ENCODE measurements at places on chromosomes 1 and 21.

DNA sequence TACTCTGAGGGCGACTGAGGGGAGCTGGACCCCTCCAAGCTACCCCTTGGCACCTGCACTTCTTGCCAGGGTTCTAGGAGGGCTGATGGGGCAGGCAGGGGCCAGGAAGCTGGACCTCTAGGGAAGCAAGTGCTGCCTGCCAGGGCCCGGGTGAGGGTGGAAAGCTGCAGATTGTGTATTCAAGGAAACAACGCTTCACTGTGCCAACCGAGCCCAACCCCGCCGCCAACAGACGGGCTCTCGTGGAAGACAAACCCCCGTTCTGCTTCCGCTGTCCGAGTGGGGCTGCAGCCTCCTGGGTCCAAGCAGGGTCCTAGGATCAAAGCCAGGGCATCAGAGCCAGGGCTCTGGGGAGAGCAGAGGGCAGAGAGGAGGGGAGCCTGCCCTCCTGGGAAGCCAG is 3.2 kb downstream of the EFHD2 start:
- no peak for DNase-seq

- no peak for DNase-seq
Observed at GRCh38 chr21:38171723-38172344, 85.0 kb upstream of the KCNJ15 start.

DNA sequence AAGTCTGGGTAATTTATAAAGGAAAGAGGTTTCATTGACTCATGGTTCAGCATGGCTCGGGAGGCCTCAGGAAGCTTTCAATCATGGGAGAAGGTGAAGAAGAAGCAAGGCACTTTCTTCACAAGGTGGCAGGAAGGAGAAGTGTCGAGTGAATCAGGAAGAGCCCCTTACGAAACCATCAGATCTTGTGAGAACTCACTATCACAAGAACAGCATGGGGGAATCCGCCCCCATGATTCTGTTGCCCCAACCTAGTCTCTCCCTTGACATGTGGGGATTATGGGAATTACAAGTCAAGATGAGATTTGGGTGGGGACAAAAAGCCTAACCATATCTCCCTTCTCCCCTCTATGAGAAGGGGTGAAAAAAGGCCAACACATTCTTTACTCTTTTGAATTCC is 11.2 kb upstream of the IVNS1ABP start:
- DNase-seq = no peak

DNA sequence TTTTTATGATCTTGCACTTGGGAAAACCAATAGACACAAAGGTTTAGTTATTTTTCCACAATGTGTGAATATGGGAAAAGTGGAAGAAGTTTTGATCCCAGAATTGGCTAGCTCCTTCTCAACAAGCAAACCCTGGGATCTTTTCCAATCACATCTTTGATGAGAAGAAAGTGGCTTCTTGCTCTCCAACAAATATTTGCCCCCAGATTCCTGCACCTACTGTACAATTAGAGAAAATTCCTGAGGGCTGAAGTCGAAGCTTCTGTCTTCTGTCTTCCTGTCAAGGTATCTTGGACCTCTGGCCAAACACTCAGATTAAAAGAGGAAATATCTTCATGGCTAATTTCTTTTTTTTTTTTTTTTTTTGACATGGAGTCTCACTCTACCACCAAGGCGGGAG is 113.1 kb upstream of the SLC45A1 start:
- no peak for DNase-seq

DNA sequence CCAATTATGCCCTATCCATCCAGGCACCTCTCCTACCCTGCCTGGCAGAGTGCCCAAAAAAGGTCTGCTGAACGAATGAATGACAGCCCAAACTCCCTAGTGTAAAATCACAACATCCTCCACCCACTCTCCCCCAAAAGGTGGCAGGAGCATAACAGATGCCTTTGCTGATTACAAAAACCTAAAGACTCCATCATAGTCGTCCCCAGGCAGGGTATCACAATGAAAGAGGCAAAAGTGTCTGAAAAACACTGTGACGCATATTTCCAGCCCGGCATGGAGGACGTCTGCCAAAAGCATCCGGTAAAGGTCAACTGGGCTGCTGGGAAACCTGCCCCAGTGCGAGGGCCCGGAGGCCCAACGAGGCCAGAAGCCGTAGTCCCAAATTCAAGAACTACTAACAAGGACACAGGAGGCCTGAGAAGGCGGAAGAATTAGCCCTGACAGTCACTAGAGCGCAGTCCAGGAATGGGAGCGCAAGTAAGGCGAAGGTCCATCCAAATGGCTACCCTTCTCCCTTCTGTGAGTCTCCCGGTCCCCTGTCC is 576 bp downstream of the SMIM12 start:
- peak; percentile 23 for DNase-seq

- DNase-seq = no peak
Observed at GRCh38 chr1:205794011-205794730, 18.8 kb downstream of the SLC41A1 start.

GRCh38 chr1:19835578-19835977 is 20.5 kb upstream of the RNF186 start:
- DNase-seq = no peak

Measured in stimulated activated CD8-positive, alpha-beta memory T cell treated with anti-CD3 and anti-CD28 coated beads, Interleukin-12 subunit alpha, Interleukin-12 subunit beta, amount 100 ng/mL, for 4 hours (primary cell).